ENCODE measurements at places on chromosomes 12 and 14.

- no peak for DNase-seq
These were observed 646.5 kb upstream of the SEL1L start for GRCh38 chr14:82180139-82180538.

GRCh38 chr12:105092336-105092735, 8.1 kb upstream of the ALDH1L2 start:
- no peak for DNase-seq

- DNase-seq: no peak
These were observed 16.9 kb upstream of the TFCP2 start for GRCh38 chr12:51189790-51190355.

- no peak for DNase-seq
These were observed 2.0 kb downstream of the PELI2 start for GRCh38 chr14:56120091-56120691.

DNA sequence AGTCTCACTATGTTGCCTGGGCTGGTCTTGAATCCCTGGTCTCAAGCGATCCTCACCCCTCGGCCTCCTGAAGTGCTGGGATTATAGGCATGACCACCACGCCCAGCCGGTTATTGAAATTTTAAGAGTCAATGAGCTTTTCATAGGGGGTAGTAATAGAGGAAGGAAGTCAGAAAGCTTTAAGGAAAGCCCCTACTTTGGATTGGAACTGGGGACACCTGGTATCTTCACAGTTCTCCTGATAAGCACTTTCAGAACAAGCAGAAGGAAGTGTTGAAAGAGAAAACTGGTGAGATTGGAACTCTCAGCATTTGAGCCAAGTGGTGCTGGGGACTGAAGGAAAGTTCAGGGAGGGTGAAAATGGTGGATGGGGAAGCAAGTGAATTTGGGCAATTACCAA, 5.1 kb downstream of the SLC4A8 start:
- DNase-seq: no peak

DNA sequence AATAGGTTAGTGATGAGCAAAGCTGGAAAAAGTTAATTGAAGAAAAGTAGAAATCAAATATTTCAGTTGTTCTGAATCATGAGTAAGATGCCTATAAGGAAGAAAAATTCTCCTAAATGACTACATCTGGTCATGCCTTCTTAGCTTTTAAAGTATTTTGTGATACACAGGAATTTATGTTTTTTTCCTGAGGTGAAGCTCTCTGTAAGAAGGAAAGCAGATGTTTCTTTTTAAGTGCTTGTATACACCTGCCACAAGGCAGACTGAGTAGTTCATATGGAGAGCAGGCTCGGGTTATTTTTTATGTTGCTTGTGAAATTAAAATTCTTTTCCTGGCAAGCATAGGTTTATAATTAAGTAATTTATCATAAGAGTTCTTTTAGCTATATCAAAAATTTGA, 275.2 kb downstream of the RAD51B start:
- no peak for DNase-seq

DNA sequence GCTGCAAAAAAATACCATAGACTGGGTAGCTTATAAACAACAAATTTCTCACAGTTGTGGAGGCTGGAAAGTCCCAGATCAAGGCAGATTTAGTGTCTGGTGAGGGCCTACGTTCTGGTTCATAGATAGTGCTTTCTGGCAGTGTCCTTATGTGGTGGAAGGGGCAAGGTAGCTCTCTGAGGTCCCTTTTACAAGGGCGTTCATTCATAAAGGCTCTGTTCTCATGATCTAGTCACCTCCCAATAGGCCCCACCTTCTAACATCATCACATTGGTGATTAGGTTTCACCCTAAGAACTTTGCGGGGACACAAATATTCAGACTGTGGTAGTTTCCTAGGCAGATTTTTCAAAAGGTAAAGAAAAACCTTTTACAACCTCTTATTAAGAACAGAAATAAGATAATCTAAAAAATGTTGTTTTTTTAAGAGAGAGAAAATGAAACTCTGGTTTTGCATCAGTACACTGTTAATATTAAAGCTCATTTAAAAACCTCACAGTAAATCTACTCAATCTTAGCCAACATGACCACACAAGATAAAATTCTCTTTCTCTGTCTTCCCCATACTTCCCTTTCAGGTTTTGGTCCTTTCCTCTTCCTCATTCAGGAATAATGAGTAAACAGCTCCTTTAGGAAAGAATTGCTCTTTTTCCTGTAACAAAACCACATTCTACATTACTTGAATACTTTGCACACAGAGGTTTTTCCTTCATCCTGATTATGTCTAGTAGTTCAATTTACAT, 117.5 kb downstream of the UNC79 start:
- no peak for DNase-seq

DNA sequence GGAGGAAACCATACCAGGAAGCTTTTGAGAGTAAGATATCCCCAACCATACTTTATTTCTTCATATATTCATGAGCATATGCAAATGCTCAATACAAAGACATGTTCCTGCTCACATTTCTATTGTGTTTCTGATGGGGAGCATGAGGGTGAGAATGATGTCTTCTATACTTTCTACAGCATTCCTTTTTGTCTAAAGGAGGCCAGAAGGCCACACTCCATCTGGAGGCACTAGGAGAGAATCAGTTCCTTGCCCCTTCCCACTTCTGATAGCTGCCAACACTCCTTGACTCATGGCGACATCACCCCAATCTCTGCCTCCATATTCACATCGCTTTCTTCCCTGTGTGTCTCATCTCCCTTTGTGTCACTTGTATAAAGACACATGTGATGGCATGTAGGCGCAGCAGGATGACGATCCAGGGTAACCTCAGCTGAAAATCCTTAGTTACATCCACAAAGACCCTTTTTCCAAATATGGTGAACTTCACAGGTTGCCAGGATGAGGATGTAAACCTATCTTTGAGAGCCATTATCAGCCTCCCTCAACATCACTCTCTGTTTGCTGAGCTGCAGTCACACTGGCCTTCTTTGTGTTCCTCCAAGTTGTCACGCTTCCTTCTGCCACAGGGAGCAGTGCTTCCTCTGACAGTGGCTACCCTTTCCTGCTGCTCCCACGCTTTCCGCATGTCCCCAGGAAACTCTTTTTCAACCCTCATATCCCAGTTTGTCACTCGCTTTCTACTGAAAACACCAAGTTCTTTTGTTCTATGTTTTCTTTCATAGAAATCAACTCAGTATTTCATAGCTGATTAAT, 96.9 kb downstream of the STXBP6 start:
- DNase-seq: no peak

DNA sequence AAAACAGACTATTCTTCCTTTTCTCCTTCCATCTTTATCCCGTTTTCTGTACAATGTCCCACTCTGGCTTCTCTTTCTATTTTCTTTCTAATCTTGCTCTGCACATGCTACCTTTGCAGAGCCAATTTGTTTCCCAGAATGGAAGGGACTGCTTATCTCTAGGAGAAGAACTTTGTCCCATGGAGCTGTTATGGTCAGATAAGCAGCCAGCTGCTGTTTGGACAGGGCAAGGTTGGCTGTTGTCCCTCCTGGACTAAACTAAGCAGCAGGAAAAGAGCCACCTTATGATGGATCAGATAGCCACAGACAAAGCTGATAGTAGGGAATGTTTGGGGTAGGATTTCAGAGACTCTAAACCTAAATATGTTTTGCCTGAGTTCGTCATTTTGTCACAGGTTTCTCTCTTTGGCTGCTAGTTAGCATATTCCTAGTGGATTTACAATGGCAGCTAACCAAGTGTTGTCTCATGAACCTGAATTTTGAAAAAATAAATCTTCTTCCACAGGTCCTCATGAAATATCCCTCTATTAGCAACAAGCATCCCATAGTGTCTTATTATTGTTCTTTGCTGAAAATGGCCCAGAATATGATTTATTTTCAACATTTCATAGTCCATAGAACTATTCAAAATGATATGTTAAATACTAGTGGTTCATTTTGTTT, 262.8 kb downstream of the SLC16A7 start:
- no peak for DNase-seq

All from right lung (tissue), 10 donors.